ENCODE measurements at places on chromosomes 1 and 21.

- no peak for DNase-seq
Observed at GRCh38 chr1:60126723-60127122, 53.2 kb upstream of the C1orf87 start.

- DNase-seq, result no peak
Observed at GRCh38 chr1:210711825-210712612, 383.3 kb downstream of the HHAT start.

- no peak for DNase-seq
Observed at GRCh38 chr1:46342084-46342656, 1.6 kb downstream of the NSUN4 start.

- DNase-seq, result no peak
Observed at GRCh38 chr1:185824106-185824505, 89.9 kb downstream of the HMCN1 start.

DNA sequence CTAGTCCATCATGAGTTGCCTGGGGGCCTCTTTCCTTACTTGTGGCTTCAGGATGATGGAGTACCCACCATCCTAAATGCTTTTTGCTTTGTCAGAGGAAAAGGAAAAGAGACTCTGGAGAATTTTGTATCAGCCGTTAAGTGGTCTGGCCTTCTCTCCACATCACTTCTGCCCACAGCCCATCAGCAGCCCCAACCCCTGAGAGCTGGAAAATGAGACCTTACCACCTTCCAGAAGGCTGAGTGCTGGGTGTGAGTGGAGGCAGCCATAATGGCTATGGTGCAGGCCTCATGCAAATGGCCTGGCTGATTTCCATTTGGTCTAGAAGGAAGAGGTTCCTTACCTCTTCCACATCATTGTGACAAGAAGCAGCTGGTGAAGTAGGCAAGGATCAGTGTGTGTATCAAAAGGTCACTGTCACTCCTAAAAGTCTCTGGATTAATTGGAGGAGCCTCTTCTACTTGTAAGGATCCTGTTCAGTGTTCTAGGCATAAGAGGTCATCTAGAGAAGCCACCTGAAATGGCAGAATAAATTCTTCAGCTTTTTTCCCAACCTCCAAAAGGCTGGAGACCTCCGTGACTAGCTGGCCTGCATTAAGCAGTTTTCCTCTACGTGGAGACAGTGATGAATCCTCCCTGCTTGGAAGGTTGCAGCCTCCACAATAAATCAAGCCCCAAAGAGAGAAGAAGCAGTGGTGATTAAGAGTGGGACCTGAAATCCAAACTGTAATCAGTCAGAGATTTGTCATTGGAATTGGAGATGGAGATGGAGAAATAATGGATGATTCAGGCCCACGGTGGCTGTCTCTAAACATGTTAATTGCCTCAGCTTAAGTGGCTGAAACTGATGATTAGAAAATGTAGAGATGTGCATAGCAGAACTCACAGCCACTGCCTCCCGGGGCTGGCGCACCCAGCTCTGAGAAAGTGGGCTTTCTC is 111.5 kb downstream of the CNIH3 start:
- DNase-seq, result no peak

- DNase-seq, result no peak
Observed at GRCh38 chr1:29325675-29326074, 89.4 kb downstream of the PTPRU start.

DNA sequence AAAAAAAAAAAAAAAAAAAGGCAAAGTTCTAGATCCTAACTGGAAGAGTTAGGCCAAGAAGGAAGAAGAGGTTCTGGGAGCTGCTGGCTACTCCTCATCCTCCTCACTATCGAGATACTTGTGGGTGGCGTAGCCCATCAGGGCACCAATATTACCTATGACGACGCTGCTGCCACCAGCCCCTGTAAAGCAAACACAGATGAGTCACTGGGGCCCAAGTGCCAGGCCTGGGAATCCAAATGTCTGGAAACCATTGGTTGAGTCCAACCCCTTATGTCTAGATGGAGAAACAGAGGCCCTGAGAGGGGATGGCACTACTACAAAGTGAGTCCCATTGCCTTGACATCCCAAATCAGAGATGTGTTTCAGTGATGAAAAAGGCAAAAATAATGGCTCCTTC is 5.7 kb downstream of the IFI6 start:
- DNase-seq, result no peak

GRCh38 chr1:41800311-41800829 is 118.4 kb downstream of the HIVEP3 start:
- DNase-seq, result no peak
